ENCODE measurements at places on chromosomes 13 and 19.
A peak's percentile ranks its signal among the peaks of the same experiment; 100 is the strongest.

GRCh38 chr19:34041925-34042521 lies 130.3 kb upstream of the LSM14A start:
- no peak for DNase-seq

DNA sequence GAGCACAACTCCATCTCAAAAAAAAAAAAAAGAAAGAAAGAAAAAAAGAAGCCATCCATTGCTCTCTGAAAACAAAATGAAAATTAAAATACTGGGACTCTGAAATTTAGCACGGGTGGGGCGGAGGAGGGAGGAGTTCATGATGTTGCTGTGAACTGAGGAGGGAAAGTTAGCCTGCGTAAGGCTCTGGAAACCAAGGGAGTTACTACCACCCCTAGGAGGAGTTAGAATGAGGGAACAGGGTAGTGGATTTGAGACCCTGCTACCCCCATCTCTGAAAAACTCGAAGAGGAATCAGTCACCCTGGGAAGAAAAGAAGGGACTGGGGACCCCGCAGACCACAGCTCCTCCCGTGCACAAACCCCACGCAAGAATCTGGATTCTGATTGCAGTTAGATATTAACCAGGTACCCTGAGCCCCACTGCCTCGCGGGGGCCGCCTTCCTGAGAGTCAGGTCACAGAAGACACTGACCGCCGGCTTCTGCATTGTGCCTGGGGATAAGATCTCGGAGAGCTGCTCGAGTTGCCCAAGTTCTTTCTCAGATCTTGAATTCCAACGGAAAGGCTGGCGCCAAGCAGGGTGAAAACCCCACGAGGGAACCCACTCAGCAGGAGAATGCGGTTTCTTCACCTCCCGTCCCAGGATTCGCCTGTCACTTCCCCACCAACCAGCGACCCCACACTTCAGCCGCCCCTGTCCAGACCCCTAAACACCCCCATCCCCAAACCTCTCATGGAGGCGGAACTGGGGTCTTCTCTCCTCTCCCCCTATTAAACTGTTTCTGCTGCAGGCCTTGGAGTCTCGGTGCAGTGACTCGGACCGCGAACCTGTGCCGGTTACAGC lies 870 bp downstream of the ZNF442 start:
- no peak for DNase-seq

GRCh38 chr13:97975848-97976609 lies 22.6 kb downstream of the IPO5 start:
- DNase-seq = peak; percentile 21

DNA sequence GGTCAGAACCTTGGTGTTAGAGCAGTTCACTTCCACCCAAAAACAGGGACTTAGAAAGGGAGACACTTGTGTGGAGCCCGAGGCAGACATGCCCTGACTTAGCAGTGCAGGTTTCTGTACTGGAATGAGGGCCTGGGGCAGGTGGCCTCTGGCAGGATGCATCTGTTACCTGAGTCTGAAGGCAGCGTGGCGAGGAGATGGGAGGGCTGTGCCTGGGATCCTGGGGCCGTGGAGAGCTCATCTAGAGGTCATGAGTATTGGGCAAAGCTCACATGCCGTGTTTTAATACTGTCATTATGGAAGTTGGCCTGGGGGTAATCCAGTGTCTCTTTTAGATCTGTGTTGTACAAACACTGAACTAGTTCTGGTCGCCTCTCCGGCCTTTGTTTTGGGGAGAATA lies 21.4 kb downstream of the KDM4B start:
- DNase-seq = no peak

DNA sequence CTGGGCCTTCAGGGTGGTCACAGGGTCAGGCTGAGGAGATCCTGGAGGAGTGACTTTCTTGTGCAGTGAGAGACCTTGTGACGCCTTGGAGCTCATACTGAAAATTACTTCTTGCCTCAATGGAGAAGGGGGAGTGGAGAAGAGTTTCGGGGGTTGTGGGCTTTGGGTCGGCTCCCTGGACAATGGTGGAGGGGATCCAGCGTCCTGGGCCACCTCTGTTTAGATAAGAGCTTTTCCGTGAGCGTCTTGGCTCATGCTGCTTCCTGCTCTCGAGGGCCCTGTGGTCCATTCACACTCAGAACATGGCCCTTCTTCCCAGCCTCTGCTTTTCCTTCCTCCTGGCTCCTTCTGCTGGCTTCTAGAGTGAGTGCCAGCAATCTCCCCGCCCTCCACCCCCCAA lies 81.9 kb downstream of the FLT1 start:
- no peak for DNase-seq

GRCh38 chr19:58182577-58182988 lies 278 bp upstream of the ZNF274 start:
- DNase-seq = peak; percentile 74

GRCh38 chr19:16888629-16889365 lies at the start of gene F2RL3:
F2RL3 (plus strand) TSS chr19:16888999; CDS start chr19:16889190, 191 bp downstream.
- DNase-seq = no peak

- no peak for DNase-seq
These were observed 56.0 kb downstream of the STK24 start for GRCh38 chr13:98520674-98521449.

DNA sequence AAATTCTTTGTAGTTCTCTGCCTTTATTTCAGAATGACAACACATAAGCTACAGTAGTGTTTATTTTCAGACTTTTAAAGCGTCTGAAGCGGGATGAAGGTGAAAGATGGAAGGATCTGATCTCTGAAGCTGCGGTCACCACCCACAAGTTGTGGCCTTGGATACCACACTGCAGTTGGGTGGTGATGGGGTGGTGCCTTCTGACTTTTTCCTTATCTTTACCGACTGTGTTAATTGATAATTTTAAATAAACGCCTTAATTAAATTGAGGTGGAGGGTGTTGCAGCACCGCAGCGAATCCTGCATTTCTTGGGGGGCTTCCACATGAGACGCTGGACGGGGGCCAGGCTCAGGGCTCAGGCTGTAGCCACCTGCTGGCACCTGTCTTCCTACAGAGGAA lies 1.3 kb downstream of the TFDP1 start:
- no peak for DNase-seq

- no peak for DNase-seq
These were observed 11.1 kb downstream of the DAZAP1 start for GRCh38 chr19:1418496-1418775.

DNA sequence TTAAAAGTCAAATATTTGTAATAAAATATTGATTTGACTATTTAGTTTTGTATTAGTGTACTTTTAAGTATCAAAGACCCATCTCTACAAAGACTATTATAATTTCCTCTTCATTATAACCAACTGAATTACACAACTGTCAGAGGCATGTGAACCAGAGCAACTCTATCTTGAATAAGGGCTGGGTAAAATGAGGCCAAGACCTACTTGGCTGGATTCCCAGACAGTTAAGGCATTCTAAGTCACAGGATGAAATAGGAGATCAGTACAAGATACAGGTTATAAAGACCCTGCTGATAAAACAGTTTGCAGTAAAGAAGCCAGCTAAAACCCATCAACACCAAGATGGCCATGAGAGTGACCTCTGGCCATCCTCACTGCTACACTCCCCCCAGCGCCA lies 36.2 kb upstream of the ATP12A start:
- DNase-seq = no peak

- no peak for DNase-seq
These were observed 32.3 kb downstream of the COL4A1 start for GRCh38 chr13:110274687-110275086.

All from esophagus squamous epithelium (tissue), 5 donors.